ENCODE measurements at places on chromosomes 13 and 19.

DNA sequence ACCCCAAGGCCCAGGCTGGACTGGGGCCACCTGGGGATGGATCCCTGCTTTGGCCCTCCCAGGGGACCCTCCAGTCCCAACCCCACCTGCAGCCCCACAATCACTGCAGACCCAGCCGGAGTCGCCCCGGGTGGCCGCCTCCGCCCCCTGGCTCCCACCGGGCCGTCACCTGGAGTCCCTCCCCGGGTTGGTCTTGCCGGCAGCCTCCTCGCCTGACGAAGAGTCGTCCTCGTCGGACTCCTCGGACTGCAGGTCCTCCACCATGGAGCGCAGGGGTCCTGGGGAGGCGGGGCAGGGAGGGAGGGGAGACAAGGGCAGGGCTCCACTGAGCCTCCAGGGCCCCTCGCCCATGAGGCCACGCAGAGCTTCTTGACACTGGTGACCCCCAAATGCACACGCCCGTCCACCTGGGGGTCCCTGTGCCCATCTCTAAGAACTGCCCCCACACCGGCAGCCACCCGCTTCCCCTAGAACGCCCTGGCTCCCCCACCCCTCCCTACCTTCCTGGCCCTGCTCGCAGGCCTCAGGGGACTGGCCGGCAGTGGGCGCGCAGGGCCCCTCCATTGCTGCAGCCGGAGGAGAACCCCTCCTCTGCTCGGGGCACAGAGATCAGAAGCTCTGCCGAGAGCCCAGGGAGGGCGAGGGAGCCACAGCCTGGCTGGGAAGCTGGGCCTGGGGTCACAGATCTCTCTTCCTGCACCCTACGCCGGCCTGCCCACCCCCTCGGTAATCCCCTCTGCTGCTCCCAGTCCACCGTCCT, 63.4 kb downstream of the MLLT1 start:
- no peak for DNase-seq

DNA sequence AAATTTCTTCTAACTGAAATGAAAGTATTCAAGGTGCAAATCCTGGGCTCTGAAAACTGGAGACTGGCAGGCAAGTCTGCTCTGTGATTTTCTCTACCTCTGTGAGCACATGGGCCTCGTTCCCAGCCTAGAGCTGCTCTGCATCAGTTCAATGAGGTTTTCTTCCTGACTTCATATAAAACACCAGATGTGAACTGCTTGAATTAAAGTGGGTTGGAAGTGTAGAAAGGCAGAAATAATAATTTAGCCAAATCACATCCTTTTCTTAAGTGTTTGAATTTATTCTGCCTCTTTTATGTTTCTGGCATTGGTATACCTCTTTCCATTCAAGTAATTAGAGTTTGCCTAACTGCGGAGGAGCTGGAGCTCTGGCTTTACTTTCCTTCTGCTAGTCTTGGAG, 540.8 kb downstream of the OLFM4 start:
- DNase-seq: no peak

DNA sequence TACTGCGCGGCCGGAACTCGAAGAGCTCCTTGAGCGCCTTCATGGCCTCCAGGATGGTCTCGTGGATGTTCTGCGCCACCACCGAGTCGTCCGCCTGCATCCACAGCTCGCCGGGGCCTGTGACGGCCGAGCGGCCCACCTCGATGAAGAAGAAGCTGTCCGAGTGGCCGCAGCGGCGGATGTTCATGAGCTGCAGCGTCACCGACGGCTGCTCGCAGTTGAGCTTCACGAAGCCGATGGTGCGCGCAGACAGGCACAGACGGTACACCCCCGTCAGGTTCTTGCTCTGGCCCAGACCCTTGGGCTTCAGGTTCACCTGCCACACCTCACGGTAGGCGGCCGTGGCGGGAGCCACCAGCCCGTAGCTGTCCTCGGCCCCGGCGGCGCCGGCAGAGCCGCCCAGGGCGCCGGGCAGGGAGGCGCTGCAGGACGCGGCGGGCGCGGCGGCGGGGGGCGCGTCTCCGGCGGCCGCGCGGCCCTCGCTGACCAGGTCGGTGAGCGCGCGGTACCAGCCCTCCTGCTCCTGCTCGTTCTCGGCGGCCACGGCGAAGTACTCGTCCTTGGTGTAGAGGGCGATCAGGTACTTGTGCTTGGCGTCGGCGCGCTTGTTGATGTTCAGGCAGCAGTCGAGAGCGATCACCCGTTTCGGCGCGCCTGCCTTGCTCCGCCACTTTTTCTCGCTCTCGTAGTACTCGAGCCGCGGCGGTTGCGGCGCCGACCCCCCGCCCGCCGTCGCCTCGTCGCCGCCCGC, 1.1 kb downstream of the IRS2 start:
- DNase-seq: peak; percentile 47

DNA sequence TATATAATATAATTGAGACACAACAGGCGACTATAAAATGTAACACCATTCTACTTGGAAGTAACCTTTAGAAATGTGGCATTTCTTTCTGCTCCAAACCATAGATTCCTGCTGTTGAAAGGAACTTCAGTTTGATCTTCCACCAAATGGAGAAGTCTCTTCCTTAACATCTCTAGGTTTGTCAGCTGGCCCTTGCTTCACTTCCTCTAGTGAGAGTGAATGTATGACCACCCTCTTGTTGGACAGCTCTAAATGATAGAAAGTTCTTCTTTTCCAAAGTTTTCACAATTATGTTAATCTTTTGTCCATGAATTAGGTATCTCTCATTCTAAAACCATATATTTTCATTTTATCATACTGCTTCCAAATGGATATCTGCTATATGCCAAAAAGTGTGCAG, 13.8 kb upstream of the COG6 start:
- DNase-seq: no peak

DNA sequence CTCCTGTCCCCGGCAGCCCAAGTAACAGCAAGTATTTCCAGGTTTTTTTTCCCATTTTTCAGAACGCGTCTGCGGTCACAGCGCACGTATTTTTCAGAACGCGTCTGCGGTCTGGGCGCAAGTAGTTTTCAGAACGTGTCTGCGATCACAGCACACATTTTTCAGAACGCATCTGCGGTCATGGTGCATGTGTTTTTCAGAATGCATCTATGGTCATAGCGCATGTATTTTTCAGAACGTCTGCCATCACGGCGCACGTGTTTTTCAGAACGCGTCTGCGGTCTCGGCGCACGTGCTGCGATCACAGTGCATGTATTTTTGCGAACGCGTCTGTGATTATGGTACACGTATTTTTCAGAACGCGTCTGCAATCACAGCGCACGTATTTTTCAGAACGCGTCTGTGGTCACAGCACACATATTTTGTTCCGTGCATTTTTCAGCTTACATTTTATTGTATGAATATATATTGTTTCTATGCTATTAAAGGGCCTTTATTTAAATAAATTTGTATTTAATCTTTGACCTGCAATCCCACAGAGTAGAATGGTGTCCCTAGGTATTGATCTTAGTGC, 19.7 kb downstream of the ATP4B start:
- no peak for DNase-seq

DNA sequence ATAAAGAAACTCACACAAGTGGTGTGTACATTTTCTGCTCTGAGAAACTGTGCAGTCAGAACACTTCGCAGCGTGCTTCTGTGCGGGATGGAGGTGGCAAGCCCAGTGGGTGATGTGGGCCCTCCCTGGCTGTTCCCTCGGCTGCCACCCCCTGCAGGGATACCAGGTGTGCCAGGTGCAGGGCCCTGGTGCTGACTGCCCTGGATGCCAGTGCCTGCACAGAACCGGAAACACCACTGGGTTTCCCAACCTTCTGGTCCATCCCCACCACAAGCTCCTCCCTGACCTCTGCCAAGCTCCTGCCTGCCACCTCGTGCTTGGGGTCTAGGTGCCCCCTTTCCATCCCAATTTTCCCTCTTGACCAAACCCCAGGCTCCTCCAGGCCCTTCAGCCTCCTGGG, 81.9 kb upstream of the MCF2L start:
- no peak for DNase-seq
